ENCODE measurements at places on chromosomes 7 and 10.

DNA sequence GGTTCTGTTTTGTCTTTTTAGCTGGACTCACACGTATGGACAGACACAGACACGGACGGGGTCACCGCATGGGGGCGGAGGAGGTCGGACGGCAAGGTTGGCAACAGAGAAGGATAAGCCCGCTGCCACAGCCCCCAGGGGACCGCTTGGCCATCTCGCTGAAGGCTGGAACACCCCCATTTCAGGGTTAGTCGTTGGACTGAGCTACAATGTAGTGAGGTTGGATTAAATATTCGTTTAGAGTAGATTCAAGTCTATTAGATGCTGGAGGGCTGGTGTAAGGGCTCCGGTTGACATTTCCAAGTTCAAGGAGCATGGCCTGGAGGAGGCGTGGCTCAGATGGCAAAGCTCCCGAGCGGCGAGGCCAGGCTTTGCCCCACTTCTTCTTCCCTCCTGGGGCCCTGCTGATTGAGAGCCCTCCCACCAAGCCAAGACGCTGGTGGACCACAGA, 35.2 kb downstream of the PPIF start:
- DNase-seq, result no peak

DNA sequence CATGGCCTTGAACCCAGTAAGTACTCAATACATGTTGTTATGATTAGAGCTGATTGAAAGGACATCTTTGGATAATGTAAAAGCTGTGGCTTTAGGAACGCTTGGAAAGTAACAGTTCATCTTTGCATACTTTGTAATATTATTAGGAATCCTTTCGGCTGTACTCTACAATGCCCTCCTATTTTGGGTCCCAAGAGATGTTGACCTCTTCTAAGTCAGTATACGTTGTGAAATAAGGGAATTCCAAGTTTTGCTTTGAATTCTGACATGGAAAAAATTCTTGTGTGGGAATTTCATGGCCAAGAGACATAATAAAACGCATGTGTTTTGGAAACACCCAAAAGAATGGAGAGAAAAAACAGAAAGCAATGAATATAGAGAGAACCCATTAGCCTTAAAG, 7.7 kb downstream of the AGR3 start:
- no peak for DNase-seq

DNA sequence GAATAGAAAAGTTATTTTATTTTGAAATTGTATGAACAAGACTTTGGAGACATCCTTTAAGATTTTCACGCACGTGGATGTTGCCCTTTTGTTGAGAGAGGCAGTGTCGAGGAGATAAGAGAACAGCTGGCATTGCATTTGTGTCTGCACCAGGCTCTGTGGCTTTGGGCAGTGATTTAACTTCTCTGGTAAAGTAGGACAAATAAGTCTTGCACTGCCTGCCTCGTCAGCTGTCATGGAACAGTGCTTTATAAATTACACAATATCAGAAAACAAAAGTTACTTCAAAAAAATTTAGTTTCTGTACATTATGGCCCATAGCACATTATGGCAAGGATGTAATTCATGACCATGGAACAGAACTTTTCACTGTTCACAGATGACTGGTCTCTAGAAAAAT, 20.1 kb downstream of the SNX10 start:
- DNase-seq, result no peak

DNA sequence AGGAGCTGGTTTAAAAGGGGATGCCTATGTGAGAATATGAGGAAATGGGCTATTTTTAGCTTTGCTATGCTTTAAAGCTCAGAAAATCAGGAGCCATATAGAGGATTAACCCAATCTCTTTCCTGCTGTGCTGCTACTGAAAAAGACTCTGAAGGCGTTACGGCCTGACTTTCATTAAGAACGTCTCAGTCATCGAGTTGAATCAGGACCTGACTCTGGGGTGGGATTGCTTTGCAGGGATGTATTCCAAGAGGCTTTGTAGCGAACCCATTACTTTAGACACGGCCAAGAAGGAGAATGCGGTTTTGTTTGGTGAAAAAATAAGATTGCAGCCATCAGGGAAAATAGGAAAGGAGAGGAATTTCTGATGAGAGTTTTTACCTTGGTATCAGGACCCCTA, 426.9 kb downstream of the CCSER2 start:
- DNase-seq, result no peak

DNA sequence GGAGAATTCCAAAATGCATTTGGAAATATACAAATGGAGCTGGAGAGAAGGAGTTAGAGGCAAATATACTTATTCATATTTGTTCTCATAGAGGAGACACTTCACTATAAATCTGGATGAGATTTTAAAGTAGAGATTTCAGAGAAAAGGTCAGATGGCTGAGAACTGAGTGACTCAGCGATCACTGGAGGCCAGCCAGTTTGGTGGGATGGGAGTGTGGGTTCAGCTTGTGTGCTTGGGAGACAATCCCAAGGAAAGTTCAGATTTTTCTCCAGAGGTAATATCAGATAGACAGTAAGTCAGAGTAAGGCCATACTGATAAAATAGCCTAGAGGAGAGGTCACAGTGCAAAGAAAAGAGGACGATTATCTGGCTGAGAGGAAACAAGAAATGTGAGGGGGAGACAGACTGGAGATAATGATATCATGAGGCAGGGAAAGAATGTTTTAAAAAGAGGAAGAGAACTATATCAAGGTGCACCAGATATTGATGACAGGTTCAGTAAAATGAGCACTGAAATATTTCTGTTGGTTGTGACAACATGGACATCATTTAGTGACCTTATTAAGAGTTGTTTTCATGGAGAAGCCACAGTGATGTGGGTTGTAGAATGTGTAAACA, 67.0 kb downstream of the MDFIC start:
- DNase-seq, result peak; percentile 20

DNA sequence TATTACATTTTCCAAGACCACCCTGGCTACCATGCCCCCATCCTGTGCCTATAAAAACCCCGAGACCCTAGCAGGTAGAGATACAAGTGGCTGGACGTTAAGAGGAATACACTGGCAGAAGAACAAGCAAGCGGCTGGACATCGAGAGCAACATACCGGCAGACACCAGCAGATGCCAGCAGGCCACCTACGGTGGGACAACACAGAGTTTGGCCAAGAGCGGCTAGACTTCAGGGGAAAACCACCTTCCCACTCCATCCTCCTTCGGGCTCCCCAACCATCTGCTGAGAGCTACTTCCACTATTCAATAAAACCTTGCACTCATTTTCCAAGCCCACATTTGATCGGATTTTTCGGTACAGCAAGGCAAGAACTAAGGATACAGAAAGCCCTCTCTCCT, 70.3 kb downstream of the ORC5 start:
- DNase-seq, result no peak

- peak; percentile 18 for DNase-seq
Measured at GRCh38 chr7:50793120-50793946, 10.6 kb upstream of the GRB10 start.

- DNase-seq, result no peak
Measured at GRCh38 chr7:8362723-8363369, 70.6 kb upstream of the NXPH1 start.

DNA sequence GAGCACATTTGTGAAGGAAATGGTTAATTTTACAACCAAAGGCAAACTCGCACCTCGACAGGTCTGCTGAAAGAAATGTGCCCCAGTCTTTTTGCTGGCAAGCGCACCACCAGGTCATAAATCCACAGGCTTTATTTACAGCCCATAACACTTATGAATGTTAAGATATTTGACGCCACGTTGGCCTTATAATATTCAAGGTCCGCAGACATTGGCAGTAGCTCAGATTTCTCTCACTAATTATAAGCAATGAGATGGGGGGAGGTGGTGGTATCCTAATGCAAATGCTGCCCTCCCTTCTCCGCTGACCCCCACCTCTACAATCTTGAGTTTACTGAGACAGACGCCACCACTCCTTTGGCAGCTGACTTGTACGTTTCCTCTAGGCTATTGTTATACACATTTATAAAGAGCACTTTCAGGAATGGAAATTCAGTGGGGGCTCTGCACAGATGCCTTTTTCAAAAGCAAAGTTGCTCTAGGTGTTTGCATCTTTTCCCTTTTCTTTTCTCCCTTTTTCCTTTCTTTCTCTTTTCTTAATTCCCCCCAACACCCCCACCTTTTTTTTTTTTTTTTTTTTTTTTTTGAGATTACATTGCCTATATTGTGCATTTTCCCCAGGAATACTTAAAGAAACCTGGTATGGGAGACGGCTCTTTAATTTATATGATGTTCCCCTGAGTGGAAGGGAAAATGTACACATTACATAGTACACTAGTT, 6.7 kb downstream of the TCF7L2 start:
- no peak for DNase-seq

DNA sequence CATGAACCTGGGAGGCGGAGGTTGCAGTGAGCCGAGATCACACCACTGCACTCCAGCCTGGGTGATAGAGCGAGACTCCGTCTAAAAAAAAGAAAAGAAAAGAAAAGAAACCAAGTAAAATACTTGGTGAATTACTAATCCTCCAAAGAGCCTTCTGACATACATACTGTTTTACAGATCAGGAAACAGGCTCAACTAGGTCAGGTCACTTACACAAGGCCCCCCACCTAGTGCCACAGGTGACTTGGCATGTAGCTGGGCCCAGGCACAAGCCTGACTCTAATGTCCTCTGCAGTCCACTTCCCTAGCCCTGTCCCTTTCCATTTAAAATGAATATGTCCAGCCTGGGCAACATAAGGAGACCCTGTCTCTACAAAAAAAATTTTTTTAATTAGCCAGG, 157.0 kb downstream of the TPST1 start:
- DNase-seq, result no peak

DNA sequence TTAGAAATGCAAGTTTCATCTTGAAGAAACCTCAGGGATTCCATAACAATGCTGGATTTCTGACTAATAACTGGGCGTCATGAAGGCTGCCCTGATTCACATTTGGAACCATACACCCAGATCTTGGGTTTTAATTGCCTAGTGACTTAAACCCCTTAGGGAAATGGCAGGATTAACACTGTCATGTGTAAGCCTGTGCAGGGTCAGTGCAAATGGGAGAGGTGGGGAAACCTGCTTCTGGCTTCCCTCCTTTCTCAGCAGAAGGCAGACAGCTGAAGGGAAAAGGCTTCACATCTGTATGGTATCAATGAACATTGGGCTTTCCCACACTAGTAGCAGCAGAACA, 364.2 kb downstream of the ANKRD30A start:
- no peak for DNase-seq

- no peak for DNase-seq
Measured at GRCh38 chr7:2444476-2444875, 31.7 kb downstream of the GRIFIN start.

DNA sequence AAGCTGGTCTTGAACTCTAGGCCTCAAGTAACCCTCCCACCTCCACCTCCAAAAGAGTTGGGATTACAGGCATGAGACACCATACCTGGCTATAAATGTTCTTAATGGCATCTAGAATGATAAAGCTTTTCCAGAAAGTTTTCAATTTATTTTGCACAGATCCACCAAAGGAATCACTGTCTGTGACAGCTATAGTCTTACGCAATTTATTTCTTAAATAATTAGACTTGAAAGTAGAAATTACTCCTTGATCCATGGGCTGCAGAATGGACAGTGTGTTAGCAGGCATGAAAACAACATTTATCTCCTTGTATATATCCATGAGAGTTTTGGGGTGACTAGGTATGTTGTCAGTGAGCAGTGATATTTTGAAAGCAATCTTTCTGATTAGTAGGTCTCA, 33.8 kb downstream of the GALNT11 start:
- no peak for DNase-seq

GRCh38 chr10:16779384-16779915, 37.8 kb downstream of the RSU1 start:
- no peak for DNase-seq

DNA sequence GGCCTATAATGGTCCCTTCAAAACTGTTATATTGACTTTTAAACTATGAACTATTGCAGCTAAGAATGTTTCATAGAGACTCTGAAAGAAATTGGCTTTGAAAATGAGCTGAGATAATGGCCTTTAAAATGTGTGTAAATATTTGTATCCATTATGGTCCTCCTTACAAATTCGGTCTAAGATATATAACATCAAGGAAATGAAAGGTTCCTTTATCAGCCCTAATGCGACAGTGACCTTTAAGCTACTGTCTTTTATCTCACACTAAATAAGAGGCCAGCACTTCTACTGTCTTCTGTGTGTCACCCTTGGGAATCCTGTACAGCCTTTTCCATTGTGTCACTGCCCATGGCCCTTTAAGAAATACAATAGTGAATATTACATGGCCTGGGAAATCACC, 19.5 kb downstream of the COL28A1 start:
- no peak for DNase-seq

DNA sequence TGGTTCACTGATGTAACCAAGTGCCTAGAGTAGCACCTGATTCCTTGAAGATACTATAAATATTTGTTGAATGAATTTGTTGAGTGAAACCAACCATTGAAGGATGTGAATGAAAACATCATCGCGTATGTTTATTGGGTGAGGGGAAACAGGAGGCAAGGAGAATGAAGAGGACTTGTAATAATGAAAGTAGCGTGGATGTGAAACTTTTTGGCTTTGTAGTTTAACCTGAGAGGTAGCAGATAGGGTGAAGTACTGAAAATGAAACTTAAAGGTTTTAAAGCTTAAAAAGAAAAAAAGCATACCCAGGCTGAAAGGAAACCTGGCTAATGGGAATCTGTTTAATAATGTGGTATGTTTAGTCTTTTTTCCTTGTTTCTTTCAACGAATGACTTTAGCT, 5.2 kb downstream of the CCNY start:
- no peak for DNase-seq

DNA sequence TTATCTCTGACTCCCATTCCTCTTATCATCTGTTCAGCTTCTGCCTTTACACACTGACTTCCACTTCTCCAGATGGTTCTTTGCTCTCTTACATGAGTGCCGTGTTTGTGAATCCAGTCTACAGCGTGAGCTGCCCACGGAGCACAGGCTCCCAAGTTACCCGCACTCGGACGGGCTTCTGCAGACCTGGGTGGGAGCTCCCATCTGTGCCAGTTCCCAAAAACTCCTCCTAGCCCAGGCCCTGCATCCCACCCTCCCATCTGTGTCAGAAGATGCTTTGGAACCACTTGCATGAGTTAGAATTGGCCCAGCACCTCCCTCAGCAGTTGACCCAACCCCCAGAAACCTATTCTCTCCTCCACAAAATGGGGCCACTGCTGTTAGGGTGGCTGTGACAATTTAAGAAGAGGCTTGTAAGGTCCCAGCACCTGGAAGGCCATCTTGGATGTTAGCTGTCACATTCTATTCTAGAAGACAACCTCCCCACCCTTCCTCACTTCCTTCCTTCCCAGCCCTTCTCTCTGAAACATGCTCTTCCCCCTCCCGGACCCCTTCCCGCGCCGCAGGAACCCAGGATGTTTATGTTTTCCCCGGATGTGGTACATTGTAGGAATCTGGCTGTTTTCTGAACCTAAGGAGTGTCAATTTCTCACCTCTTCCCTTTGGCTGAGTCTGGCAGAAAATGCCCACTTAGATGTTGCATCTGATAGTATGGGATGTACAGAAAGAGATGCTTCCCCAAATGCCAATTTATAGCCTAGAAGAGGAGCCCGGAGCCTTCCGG, 79.2 kb downstream of the CCDC3 start:
- no peak for DNase-seq

- no peak for DNase-seq
Measured at GRCh38 chr10:23195846-23196600, 3.9 kb downstream of the PTF1A start.
